ENCODE measurements at places on chromosomes 5 and 9.

DNA sequence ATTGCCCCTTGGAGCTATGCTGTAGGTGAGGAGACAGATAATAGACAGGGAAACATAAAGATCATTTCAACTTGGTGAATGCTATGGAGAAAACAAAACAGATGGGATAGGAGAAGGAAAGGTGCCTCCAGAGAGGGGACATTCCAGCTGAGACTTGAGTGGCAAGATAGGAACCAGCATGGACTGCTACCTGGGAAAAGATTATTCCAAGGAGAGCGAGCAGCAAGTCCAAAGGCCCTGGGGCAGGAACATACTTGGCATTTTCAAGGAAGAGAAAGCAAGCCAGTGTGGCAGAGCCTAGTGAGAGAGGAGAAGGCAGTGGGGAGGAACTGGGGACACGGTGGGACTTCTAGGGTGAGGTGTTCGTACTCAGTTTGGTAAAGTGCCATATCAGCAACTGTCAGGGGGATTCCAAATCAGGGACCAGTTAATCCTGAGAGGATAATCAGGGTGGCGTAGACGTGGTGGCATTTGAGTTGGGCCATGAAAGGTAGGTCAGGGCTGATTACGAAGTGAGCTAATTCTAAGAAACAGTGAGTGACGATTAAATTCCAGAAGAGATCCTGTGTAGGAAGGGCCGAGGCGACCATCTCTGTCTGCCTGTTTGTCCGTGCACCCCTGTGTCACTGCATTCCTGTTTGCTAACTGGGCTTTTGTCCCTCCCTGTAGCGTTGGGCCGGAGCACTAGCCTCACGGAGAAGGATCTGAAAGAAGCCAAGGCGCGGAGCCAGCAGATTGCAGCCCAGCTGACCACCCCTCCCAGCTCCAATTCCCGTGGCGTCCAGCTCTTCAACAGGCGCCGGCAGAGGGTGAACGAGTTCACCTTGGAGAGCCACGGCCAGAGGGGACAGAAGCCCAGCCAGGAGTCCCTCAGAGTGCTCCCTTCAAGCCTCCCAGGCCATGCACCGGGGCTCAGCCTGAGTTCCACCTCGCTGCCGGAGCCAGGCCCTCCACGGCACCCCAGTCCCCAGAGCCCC lies 7.1 kb downstream of the SYNPO start:
- no peak for DNase-seq

GRCh38 chr5:111259636-111260035 lies 35.5 kb downstream of the CAMK4 start:
- no peak for DNase-seq

DNA sequence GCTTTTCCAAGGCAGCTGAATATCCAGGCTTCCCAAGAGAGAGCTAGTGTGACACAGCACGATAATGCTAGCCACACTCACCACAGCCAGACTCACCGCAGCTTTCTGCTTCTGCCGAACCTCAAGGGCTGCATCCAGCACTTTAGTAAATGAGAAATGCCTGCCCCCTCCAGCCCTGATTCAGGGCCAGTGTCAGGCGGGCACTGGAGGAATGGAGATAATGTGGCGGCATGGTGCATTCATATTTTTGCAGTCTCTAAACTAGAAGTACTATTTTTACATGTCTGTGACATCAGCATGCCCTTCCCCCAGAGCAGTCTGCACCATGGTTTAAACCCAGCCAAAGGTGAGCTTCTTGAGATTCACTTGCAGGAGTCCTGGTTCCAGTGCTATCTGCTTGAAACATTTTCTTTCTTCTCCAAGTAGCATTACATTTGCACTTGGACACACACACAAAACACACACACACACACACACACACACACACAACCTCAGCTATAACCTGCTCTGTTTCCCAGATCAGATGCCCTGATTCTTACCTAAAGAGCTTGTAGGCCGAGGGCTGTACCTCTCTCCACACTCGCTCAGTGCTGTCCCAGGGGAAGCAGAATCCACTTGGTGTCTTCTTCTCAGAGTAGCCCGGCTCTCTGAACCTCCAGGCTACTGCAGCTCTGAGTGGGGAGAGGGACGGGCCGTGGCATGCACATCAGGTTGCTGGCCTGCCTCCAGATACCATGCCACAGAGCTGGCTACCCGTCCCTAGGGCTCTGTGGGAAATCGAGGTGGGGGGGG lies at the start of gene FGF1:
Gene FGF1, minus strand, starts transcription at position 673 of the 792 bp plus-strand sequence. CDS start 71,963 bp downstream, outside the sequence.
- no peak for DNase-seq

- DNase-seq: no peak
These were observed 219.1 kb upstream of the PPP1R2B start for GRCh38 chr5:156631005-156631404.

DNA sequence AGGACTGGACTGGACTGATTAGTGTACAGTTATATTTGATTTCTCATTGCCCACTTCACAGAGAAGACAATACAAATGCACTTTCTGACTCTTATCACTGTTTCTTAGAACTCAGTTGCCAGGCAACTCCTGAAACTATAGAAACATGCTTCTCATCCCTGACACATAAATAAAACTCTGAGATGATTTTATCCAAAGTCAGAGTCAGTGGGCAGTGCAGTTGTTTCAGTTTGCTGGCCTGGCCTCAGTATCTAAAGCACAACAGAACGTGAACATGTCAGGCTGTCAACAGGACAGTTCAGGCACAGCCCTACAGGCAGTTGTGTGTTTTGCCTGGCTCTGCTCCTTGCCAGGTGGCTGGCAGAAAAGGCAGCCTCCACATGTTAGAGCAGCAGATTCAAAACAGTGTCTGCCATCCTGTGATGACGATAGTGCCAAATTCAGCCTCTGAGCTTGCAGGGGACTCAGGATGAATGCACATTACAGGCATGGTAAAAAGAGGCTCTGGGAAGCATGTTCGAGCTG lies 65.1 kb upstream of the CCDC152 start:
- peak; percentile 56 for DNase-seq

GRCh38 chr9:76216161-76216649 lies 178.0 kb downstream of the RFK start:
- peak; percentile 97 for DNase-seq

DNA sequence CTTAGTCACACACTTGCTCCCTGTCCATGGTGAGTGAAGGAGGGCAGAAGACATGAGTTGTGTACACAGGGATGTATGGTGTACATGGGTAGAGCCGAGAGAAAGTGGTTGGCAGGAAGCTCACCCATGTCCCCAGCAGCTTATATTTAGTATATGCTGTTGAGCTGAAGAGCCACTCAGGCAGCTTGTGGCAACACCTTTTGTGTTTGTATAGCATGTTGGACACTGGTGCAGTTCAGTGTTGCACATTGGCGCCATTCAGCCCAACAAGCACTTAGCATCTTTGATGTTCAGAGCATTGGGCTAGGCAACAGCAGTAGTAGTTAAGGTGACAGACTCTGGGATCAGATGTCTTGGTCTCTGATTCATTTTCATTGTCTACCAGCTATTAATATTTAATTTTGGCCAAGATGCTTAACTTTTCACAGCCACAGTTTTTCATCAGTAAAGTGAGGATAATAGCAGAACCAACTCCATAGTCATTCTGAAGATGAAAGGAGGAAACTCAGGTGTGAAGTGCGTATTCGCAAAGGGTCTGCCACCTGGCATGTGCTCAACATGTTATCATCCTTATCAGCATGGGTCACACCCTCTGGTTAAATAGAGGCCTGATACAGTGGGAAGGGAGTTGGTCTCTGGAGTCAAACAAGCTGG lies 184.8 kb downstream of the NR3C1 start:
- DNase-seq: no peak

Measured in fibroblast of pulmonary artery (primary cell).